Lung (tissue), 17 donors: ENCODE measurements at places on chromosomes 7 and 10. TPM values are rescaled to one million over a fixed set of nuclear protein-coding genes. Genes with fewer than 3 reads are reported as not detected.

Gene FAM180A
- total RNA-seq = 1.9 TPM

Gene GBX1
- total RNA-seq = not detected

Gene DDIT4
- 155 TPM for total RNA-seq

Gene MAGI2
- total RNA-seq = 7.9 TPM

Gene EGR2
- 7.8 TPM for total RNA-seq

Gene ATG9B
- total RNA-seq = 2.8 TPM

Gene IRF5
- total RNA-seq = 6.0 TPM
